ENCODE measurements at places on chromosomes 11 and 22. TPM values are rescaled to one million over a fixed set of nuclear protein-coding genes. Genes with fewer than 3 reads are reported as not detected.

DNA sequence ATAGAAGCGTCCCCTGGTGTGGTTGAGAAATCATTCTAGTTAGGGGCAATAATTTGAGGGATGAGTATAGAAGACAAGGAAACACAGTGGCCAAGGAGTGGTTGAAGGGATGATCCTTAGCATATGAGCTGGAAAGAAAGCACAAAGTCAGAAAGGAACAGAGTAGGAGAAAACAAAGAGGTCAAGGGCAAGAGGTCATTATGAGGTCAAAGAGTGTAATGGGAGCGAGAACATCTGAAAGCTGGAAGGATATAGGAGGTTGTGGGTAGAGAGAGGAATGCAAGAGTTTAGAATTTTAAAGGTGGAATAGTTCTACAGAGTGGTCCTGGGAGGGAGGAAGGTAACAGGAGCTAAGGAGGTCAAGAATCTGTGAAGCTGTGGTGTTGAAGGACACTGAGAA lies 2.0 kb downstream of the DCHS1 start:
- no peak overlapping the region for H3K4me3 ChIP-seq
- H3K4me1 ChIP-seq = no peaks in the 10 kb centered on the region
- no peak overlapping the region for H3K27ac ChIP-seq

DNA sequence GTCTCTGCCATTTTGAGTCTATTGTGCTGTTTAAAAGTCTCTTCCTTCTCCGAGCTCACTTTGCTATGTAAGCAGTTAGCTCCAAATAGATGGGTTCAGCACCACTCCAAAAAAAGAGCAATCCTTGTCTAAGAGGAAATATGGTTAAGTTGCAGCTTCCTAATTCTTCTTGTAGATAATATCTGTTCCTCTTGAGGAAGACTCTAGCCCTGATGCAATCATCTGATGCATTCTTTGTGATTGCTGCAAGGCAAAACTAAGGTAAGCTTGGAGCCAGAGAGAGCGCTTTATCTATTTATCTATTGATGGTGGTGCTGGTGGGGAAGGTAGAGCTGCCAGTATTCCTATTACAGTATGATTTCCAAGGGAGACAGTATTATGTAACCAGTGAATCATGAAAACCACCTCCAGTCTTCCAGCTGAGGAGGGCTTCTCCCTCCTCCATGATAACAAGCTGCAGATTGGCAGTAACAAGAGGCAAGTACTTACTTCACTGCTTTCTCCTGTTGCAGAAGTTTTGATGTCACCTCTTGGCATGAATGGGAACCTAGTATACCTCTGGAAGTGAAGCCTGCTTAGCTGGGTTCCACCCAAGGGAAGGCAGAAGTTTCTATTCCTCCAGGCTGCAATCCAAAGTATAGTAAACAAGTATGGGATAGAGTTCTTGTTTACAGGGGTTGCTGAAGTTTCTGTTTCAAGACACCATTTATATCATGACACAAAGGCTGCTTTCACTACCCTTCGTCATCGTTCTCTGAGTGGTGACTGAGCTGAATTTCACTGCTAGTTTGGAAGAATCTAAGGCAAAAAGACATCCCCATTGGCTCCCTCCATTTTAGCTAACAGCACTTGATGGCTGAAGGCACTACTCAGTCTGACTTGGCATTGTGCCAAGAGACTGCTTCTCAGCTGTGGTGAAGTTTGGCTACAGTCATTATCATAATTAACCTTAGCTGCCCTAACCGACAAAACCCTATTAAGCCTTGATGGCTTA lies 49.7 kb downstream of the FDX1 start:
- H3K27me3 ChIP-seq = no peaks in the 10 kb centered on the region
- no peaks in the 10 kb centered on the region for H3K36me3 ChIP-seq
- peak overlapping the region; percentile 1 for H3K27ac ChIP-seq
- no peak for DNase-seq
- H3K4me1 ChIP-seq = peaks cover 4% of the 10 kb centered on the region
- no peak overlapping the region for H3K4me3 ChIP-seq

DNA sequence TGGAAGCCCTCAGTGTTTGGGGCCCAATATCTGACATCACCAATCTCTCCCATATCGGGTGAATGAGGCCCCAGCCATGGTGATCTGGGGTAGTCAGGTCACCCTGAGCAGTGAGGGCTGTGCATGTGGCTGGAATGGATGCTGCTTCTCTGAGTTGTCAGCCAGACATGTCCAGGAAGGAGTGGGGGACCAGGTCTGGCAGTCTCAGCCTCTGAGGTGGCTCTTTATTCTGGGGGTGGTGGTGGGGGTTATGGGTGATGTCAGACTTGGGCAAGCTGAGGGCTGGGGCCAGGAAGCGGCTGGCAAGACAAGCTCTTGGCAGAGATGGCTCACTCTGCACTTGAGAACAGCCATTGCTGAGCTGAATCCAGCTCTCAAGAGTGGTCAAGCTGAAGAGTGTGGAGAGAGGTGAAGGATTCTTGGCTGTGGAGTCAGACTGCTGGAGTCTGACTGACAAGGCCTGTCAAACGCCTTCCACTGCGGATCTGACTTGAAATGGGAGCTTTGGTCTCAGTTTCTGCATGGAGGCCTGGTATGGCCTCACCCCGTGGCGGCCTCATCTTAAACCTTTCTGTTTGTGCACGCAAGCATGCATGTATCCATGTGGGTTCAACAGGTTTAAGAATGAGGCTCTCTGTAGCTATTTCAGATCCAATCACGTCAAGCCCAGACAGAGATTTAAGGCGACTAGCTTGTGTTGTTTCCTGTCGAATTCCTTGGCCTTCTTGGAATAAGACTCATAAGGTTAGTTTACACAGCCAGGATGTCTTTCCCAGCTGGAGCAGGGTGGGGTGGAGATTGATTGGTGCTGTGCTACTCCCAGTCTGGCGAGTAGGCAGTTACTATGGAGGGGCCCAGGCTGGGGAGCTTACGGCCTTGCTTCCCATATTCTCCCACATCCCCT lies 83.9 kb upstream of the TIMP3 start:
- no peak for DNase-seq
- no peak overlapping the region for H3K27ac ChIP-seq
- no peaks in the 10 kb centered on the region for H3K36me3 ChIP-seq
- no peaks in the 10 kb centered on the region for H3K4me1 ChIP-seq
- no peak overlapping the region for H3K4me3 ChIP-seq

GRCh38 chr22:33025675-33026074 lies 32.5 kb downstream of the SYN3 start:
- H3K4me3 ChIP-seq = no peak overlapping the region
- no peaks in the 10 kb centered on the region for H3K4me1 ChIP-seq
- H3K27me3 ChIP-seq = no peaks in the 10 kb centered on the region
- no peak for DNase-seq

DNA sequence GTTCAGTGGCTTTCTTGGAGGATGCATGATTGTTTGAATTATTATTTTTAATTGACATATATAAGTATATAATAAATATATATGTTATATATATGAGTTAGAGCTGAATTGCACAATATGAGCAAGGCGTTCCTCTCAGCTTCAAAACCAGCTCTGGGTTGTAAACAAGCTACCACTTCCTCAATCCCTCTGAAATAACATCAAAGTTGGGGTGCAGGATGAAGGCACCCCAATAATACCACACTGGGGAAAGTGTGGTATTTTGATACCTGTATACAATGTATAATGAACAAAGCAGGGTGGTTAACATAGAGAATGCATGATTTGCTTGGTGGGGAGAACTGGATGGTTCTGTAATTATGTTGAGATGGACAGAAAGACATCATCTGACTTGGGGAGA lies 1.7 kb upstream of the SORL1 start:
- H3K4me3 ChIP-seq = no peak overlapping the region
- no peak for DNase-seq
- no peaks in the 10 kb centered on the region for H3K36me3 ChIP-seq
- H3K27ac ChIP-seq = no peak overlapping the region

GRCh38 chr11:126101251-126101929 lies 38.7 kb upstream of the CDON start:
- no peaks in the 10 kb centered on the region for H3K27me3 ChIP-seq
- H3K27ac ChIP-seq = no peak overlapping the region
- H3K4me1 ChIP-seq = peaks cover 8% of the 10 kb centered on the region
- H3K36me3 ChIP-seq = no peaks in the 10 kb centered on the region

DNA sequence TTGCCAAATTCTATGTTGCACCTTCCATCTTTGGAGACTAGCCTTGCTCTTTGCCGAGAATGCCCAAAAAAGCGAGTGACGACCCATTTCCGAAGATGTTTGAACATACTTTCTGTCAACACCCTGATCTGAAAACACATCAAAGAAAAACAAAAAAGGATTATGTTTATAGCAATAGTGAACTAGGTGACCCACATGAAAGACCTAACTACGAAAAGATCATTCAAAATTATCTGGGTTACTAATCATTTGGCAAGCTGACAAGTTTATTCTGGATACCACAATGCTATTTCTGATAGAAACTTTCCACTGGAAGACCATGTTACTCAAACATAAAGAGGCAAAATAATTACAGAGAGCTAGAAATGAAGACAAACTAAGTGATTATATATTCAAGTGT lies 27.0 kb downstream of the KCNJ1 start:
- no peaks in the 10 kb centered on the region for H3K27me3 ChIP-seq
- H3K4me1 ChIP-seq = peaks cover 3% of the 10 kb centered on the region
- DNase-seq = no peak
- H3K36me3 ChIP-seq = no peaks in the 10 kb centered on the region
- H3K27ac ChIP-seq = no peak overlapping the region

Gene PACSIN3
- 96.3 TPM for total RNA-seq

Gene SLC22A8
- total RNA-seq = not detected

Gene CENPM
- total RNA-seq = 2.5 TPM

Gene NRIP3
- total RNA-seq = 7.5 TPM

Gene ACCSL
- total RNA-seq = not detected
